ENCODE measurements at places on chromosomes 1 and 21. TPM values are rescaled to one million over a fixed set of nuclear protein-coding genes. Genes with fewer than 3 reads are reported as not detected.

DNA sequence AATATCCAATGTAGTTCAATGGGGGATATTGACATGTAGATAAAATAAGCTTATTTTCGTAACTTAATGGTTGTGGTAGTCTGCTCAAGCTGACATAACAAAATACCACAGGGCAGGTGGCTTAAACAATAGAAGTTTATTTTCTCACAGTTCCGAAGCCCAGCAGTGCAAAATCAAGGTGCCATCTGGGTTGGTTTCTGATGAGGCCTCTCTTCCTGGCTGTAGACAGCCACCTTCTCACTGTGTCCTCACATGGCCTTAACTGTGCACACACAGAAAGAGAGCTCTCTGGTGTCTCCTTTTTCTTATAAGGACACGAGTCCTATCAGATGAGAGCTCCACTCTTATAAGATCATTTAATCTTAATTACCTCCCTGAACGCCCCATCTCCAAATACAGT is 64.8 kb upstream of the IPO9 start:
- DNase-seq: no peak

DNA sequence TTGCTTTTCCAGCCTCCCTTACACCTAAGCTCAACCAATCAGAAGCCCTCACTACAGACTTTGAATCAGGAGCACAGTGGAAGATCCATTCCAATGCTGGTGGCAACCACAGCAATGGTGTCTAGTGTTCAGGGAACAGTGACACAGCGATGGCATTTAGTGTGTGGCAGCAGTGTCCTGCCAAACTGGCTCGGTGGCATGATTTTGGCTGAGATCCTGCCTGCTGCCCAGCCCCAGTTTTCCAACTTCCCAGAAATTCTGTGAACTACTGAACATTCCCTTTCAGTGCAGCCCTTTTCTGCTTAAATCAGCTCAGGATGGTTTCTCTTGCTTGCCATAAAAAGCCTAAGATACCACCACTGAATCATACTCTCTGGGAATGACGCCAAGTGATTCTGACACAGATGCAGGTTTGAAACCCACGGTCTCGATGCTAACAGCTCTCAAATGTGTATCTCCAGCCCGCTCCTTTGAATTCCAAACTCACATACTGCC is 8.8 kb downstream of the ASAP3 start:
- DNase-seq: peak; percentile 51

- peak; percentile 21 for DNase-seq
Observed at GRCh38 chr1:224852901-224853568, 76.4 kb upstream of the DNAH14 start.

DNA sequence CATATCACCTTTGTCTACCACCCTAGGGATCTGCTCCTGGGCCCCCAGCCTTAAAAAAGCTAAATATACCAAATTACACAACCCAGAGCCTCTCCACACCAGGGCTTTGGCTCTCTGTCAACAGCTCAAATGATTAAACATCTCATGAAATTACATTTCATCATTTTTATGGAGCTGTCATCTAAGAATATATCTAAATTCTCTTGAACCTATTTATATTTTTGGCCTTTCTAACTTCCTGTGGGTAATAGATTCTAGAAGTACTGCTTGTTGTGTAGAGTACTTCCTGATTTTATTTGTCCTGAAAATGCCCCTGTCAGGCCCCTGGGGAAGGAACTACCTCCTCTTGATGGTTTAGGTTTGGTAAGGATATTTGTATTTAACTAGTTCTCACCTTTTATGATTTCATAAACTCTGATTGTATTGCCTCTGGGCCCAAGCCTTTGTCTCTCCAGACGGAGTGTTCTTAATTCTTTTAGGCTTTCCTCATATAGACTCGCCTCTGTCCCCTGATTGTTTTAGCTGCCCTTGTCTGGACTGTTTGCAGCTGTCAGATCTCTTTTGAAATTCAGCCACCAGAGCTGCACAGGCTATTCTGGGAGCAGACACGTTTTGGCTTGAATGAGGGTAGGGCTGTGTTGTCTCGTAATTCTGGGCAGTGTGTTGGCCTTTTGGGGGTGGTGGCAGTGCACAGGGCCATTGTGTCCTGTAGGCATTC is 16.6 kb downstream of the MYOG start:
- no peak for DNase-seq

DNA sequence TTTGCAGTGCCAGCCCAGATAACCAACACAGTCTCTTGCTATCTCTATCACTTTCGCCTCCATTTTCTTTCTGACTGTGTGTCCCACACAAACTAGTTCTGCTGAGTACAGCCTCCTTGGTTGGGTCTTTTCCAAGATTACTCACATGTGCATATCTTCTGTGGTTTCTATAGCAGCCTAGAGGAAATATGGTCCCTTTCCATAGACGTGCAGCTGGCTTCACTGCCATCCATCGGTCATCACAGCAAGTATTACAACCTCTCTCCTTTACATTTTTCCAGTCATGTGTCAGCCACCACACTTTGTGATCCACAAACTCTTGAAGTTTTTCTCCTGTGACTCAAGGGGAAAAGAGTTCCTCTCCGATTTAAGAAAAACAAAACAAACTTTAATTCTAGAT is 893.4 kb upstream of the ADGRL4 start:
- DNase-seq: peak; percentile 52

DNA sequence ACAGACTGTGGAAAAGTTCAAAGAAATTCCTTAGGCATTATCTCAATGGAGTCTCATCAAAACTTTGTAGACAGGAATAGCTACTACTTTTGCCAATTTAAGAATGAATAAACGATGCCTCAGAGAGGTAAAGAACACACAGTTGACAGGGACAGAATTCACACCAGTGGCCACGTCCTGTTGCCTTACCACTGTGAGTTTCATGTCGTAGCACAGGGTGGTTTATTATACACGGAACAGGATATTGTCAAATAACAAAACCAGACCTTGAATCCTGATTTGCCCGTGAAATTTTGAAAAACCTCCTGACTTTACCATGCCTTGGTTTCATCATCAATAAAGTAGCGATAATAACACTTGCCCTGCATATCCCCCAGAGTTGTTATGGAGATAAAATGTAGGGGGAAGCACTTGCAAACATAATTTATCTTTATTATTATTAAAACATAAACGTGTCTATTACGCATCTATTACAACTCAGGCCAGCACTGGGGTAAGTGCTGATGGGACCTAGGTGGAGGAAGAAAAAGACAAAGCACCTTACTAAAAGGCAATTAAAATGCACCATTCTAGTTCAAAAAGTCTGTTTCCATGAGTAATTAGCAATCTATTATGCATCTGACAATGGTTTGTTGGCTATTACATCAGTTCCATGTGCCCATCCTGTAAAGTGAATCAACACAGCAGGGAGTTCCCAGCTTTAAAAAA is 408.1 kb upstream of the RUNX1 start:
- DNase-seq: no peak

- no peak for DNase-seq
Observed at GRCh38 chr1:11207898-11208611, 18.9 kb downstream of the ANGPTL7 start.

DNA sequence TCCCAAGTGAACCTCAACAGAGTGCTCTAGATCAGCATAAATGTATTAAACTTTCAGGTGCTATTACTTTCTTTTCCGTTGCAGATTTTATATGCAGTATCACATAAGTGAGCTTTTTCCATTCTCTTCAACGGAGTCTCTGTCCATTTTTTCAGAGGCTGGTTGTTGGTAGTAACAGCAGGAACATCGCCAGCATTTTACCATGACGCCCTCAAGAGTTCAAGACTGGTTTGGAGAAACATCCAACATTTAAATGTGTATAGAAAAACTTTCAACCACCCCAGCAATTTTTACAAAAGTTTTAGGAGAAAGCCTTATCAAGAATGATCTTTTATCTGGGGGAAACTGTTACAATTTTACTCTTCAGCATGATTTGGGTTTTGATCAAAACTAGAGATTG is 117.0 kb downstream of the TGFB2 start:
- no peak for DNase-seq

DNA sequence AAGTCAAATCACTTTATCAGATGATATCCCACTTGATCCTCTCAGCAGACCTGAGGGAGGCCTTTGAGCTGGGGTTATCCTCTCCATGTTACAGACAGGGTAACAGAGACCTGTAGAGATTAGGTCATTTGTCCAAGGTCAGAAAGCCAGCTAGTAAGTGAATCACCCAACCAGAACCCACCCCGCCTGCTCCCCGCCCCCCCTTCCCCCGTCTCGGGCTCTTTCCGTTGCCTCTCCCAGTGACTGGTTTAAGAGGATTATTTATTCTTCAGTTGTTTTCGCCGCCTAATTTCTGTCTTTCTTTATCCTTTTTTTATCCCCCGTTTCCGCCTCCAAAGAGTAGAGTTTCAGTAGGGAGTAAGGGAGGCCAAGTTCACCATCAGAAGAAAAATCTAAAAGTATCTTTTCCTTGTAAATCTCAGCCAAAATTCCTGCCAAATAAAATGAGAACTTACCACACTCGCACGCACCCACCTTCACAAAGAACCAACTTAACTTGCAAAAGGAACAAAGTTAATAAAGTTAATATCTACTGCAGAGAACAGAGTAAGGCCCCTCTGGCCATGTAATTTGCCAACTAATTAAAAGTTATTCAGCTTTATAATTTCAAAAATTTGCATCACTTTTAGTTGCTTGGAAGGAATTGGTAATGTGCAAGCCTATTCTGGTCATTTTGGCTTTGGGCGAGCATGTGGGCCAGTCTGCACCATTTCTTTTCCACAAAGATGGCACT is 76.8 kb upstream of the TRABD2B start:
- no peak for DNase-seq

DNA sequence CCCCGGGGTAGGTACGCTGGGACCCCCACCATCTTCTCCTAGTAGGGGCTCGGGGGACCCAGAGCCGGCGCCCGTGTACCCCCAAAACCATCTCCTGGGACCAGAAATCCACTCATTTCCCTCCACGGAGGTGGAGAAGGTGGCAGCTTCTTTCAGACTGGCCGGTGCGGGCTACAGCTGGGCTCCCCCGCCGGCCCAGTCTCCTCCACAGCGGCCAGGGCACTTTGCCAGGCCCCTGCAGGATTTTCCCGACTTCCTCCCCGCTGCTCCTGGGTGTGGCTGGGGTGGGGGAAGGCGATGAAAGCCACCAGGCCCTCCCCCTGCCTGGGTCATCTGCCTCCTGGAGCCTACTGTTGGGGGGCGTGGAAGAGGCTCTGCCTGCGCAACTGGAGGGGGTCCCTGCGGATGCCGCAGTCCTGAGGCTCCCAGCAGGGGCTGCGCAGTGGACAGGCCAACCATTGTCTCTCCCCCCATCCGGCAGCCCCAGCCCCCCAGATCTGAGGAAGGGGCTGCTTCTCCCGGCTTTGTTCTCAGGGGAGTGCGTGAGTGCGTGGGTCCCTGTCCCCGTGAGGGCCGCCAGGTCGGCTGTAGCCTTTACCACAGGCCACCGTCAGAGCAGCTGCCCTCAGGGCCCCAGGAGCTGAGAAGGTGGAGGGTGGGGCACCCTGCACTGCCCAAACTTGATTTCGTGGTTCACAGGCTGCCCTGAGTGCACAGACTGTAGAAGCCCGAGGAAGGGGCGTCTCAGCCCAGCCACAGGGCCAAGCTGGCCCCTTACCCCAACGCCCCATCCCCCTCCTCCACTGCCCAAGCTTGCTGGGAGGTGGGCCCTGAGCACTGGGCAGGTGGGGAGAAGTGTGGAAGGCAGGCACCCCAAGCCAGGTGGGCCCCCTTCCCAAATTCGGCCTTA is 1.3 kb downstream of the AGRN start:
- DNase-seq: no peak

DNA sequence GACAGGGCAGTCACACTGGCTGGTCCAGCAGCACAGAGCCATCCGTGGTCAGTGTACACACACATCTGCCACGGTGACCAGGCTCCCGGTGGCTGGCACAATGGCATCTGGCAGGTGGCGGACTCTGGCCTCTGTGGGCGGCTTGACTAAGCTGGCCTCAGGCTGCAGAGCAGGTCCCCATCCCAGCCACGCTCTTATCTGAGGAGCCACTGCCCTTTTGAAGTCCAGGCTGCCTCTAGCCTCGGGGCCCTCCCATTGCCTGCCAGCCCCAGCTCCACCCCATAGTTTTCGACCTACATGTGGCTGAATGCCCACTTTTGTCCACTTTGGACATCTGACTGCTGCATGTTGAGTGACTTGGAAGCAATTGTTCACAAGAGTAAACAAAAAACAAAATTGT is 29.9 kb upstream of the EDN2 start:
- no peak for DNase-seq

DNA sequence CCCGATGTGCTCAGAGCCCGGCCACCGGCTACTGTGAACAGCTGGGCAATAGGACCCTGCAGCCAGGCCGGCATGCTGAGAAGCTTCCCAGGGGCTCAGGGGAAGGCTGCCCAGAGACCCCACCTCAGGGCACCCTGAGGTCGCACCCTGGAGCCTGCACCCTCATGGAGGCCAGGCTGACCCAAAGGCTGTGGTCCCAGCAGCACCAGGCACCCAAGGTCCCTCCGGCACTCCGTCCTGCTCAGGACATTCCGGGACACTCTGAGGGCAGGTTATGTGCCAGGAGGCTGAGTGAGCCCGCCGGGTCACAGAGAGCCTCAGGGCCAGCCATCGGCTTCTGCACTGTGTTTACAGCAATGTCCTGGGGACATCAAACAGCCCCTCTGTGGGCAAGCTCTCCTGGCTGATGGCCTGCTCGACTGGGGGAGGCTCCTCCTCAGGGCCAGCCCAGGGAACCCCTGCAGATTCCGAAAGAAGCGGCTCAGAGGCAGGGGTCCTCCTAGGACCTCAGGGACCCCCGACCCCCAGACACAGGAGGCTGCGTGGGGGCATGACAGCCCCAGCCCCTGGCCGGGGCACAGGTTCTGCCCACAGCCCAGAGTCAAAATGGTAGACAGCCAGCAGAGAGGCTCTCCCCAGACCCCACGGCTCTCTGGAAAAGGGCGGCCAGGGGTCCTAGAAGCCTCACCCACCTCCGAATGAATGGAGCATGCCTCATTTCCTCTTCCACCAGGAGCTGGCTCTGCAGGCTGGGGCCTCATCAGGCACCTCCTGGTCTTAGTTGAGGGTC is 8.2 kb downstream of the SLC19A1 start:
- no peak for DNase-seq

- no peak for DNase-seq
Observed at GRCh38 chr21:16322454-16322853, 592.7 kb downstream of the USP25 start.

DNA sequence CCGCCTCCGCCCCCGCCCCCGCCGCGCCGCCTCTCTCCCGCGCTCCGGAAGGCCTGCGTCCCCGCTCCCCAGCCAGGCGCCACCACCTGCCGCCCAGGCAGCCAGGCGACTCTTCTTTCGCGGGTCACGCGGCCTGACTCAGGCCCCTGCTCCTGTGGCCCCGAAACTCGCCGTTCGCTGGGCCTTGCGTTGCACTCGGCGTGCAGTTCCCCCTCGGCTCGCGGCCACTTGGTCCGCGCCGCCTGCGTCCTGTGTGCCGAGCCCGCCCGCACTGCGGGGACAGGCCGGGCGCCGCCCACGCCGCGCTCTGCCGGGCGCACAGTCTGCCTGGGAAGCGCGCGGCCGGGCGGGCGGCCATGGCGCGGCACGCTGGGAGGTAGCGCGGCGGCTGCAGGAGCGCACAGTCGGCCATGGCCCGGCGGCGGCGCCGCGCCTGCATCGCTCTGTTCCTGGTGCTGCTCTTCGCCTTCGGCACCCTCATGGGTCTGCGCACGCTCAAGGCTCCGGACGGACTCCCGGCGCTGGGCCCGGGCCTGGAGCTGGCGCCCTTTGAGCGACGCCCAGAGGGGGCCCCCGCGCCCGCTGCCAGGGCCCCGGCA is at the start of gene MANEAL:
Gene MANEAL (plus strand): TSS at position 75 of the 599 bp plus-strand sequence. CDS start 336 bp downstream, at position 411.
- no peak for DNase-seq

- no peak for DNase-seq
Observed at GRCh38 chr1:244325056-244325758, 126.5 kb downstream of the ADSS2 start.

Gene FHAD1
- 0.21 TPM for total RNA-seq

Gene TBX19
- total RNA-seq: 2.9 TPM

Gene HCRTR1
- total RNA-seq: not detected

Gene C1QB
- total RNA-seq: 4.6 TPM

Measured in kidney epithelial cell (primary cell).